ENCODE measurements at places on chromosomes 16 and 17.

- DNase-seq = no peak
Measured at GRCh38 chr16:87305505-87306391, 11.4 kb downstream of the C16orf95 start.

- DNase-seq = no peak
Measured at GRCh38 chr17:50181144-50181543, 15.3 kb downstream of the SGCA start.

DNA sequence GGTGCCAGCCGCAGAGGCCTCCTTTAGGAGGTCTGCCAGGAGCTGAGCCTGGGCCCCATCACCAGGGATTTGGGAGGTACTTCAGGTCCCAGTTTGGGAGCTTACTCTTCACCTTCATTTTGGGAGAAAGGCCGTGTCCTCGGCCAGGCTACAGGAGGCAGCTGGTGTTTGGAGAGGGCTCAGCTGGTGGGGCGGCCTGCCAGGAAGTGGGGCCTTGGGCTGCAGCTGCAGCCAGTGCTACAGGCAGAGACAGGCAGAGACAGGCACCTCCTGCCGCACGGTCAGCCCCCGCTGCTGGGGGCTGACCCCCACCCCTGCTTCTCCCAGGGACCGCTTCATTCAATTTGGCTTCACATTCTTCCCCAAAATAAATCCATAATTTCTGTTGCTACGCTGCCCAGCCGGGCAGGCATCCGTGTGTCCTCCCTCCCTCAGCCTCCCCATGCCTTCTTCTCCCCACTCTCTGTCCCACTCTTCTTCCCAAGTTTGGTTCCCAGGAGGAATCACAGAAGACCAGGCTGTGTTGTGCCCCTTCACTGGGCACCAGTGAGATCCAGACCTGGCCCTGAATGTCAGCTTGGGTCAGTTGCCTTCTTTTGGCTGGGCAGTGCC is 6.1 kb downstream of the TMEM235 start:
- DNase-seq = no peak

DNA sequence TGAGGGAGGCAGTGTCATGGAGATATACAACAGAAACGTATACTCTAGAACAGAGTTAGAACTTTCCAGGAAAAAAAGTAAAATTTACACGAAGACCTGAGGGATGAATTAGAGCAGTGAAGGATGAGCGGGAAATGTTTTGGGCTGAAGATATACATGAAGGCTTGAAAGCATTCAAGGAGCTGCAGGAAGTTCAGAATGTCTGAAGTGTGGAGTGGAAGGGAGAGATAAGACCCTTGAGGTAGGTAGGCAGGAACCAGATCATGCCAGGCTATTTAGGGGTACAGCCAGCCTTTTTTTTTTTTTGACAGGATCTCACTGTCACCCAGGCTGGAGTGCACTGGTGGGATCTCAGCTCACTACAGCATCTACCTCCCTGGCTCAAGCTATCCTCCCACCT is 3.2 kb upstream of the NLK start:
- DNase-seq = no peak

GRCh38 chr17:39925282-39926134 is 1.9 kb downstream of the ORMDL3 start:
- DNase-seq = no peak

- peak; percentile 56 for DNase-seq
Measured at GRCh38 chr17:41689497-41690299, 1.0 kb downstream of the EIF1 start.

GRCh38 chr17:50035421-50035879 is 20.5 kb upstream of the ITGA3 start:
- no peak for DNase-seq

GRCh38 chr17:28366605-28367004 is 1.6 kb upstream of the SEBOX start:
- DNase-seq = no peak

- DNase-seq = no peak
Measured at GRCh38 chr17:79809530-79810129, 12.8 kb upstream of the CBX8 start.

- DNase-seq = no peak
Measured at GRCh38 chr16:4960579-4960978, 2.4 kb downstream of the SEC14L5 start.

DNA sequence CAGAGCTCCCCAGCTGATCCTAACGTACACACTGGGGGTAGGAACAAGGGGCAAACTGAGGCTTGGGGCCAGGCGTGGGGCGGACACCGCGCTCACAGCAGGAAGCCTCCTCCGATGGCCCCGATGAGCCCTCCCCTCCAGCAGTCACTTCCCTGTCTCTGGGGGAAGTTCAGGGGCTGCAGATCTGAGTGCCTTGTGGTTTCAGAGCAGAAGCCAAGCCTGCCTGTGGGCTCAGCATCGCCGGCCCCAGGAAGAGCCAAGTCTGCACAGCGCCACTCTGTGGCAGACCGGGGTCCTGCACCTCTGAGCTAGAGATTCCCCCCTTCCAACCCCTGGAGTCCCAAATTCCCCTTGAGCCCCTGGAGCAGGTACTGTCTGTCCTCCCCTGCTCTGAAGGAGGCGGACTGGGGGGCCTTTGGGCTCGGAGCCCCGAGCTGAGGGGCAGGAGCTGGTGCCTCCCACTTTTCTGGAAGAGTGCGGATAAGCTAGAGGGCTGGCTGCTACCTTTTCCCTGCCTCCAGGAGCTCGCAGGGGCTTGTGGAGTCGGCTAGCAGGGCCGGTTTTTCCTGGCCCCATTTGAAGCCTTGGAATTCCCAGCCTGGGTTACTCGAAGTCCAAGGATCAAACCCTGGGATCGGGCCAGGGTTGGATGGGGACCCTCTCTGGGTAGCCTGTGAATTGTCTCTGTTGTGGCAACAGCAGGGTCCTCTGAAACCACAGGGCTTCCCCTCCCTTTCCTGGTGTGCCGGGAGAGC is 2.9 kb downstream of the GSE1 start:
- DNase-seq = peak; percentile 85

- no peak for DNase-seq
Measured at GRCh38 chr16:46911038-46911437, 26.9 kb downstream of the GPT2 start.
